Adrenal gland (tissue), 19 donors: ENCODE measurements at places on chromosomes 11 and 22. TPM values are rescaled to one million over a fixed set of nuclear protein-coding genes. Genes with fewer than 3 reads are reported as not detected.

GRCh38 chr11:112029460-112029859 lies 4.3 kb downstream of the DLAT start:
- H3K4me3 ChIP-seq, result no peak overlapping the region
- DNase-seq, result no peak
- no peaks in the 10 kb centered on the region for H3K36me3 ChIP-seq
- H3K27me3 ChIP-seq, result no peaks in the 10 kb centered on the region

DNA sequence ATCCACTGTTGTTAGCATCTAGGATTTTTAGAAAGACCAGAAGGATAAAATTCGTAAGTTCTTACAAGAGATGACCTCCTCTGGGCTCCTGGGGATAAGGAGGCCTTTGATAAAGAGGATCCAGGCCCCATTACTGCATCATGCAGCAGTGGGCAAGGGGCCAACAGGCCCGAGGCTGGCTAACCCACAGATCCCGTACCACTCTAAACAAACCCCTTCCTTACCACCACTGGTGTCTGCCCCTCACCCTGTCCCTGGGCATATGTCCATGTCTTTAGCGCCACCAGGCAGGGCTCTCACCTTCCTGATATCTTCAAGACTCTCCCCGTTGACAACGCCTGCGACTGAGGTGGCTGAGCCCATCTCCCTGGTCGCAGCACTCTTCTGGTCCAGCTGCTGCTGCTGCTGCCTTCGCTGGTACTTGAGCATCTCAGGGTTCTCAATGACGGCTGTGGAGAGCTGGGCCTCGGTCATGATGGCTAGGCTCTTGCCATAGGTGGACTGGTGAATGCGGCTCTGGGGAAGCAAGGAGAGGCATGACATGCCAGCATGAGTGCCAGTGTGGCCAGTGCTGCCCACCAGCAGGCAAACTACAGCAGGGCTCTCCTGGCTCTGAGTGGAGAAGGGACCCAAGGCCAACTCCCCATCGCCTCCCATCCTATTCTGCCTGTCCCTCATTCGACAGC lies 46.2 kb downstream of the HIRA start:
- H3K27me3 ChIP-seq, result no peaks in the 10 kb centered on the region
- no peaks in the 10 kb centered on the region for H3K4me1 ChIP-seq
- H3K36me3 ChIP-seq, result peaks cover 80% of the 10 kb centered on the region
- DNase-seq, result no peak
- H3K27ac ChIP-seq, result no peak overlapping the region
- no peak overlapping the region for H3K4me3 ChIP-seq

Gene GPHA2
- total RNA-seq, result not detected

Gene CDHR5
- total RNA-seq, result 1.1 TPM

DNA sequence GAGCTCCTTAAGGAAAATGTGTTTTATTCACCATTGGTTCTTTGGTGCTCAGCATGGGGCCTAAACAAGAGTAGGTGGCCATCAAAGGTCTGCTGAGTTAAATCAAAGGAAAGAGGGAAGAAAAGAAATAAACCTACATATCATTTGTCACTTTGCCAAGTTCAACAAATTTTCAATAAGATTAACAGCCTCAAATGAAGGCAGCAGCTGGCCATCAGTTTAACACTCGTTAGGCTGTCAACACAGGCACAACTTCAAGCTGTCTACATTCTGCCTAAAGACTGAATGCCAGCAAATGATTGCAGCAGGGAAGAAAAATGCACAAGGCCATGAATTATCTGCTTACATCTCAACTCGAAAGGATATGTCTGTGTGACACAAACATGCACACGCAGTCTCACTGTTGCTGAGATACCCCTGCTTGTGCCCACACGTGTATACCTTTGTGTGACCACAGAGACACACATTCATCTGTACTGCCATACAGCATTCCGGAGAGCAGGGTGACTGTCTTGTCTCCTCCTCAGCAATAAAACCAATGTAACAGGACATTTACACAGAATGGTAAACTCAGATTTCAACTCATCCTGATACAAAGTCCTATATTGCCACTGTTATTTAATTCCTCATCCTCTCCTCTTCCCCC lies 40.1 kb downstream of the TRIM66 start:
- H3K27ac ChIP-seq, result no peak overlapping the region
- no peak overlapping the region for H3K4me3 ChIP-seq
- H3K4me1 ChIP-seq, result no peaks in the 10 kb centered on the region
- no peak for DNase-seq
- no peaks in the 10 kb centered on the region for H3K36me3 ChIP-seq
- no peaks in the 10 kb centered on the region for H3K27me3 ChIP-seq

Gene KRTAP5-10
- not detected for total RNA-seq

- H3K4me1 ChIP-seq, result peaks cover 100% of the 10 kb centered on the region
- H3K36me3 ChIP-seq, result no peaks in the 10 kb centered on the region
- no peak for DNase-seq
- H3K27ac ChIP-seq, result peak overlapping the region; percentile 74
Measured at GRCh38 chr11:114078423-114078822, 18.9 kb downstream of the ZBTB16 start.

DNA sequence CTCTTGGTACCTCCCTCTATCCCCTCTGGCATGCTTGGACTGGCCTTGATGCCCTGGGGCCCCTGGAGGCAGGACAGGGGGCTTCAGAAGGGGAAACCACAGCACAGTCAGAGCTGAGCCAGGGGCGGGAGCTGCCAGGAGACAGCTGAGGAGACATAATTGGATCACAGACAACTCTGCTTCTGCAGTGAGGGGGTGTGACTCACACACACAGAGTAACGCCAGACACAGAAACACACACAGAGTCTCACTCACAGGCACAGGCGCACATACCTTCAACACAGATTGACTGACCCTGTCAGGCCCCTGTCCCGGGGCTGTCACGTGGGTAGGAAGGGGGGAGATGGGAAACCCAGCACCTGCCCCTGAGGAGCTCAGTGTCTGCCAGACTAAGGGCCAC lies 20.6 kb downstream of the STARD10 start:
- peaks cover 81% of the 10 kb centered on the region for H3K4me1 ChIP-seq
- H3K27me3 ChIP-seq, result no peaks in the 10 kb centered on the region
- no peaks in the 10 kb centered on the region for H3K36me3 ChIP-seq
- H3K4me3 ChIP-seq, result no peak overlapping the region

Gene MIAT
- total RNA-seq, result 1.3 TPM

- peak; percentile 58 for DNase-seq
- no peak overlapping the region for H3K27ac ChIP-seq
- no peak overlapping the region for H3K4me3 ChIP-seq
- no peaks in the 10 kb centered on the region for H3K36me3 ChIP-seq
Measured at GRCh38 chr22:46590334-46590733, 29.9 kb upstream of the GRAMD4 start.

Gene C11orf58
- total RNA-seq, result 297 TPM

- H3K27ac ChIP-seq, result no peak overlapping the region
- H3K27me3 ChIP-seq, result no peaks in the 10 kb centered on the region
- H3K4me1 ChIP-seq, result no peaks in the 10 kb centered on the region
- no peak for DNase-seq
- H3K4me3 ChIP-seq, result no peak overlapping the region
Measured at GRCh38 chr11:27949951-27950738, 157.8 kb downstream of the KIF18A start.

GRCh38 chr11:2693271-2694261 lies 6.2 kb downstream of the KCNQ1OT1 start:
- no peaks in the 10 kb centered on the region for H3K36me3 ChIP-seq
- H3K4me1 ChIP-seq, result peaks cover 76% of the 10 kb centered on the region
- H3K27me3 ChIP-seq, result no peaks in the 10 kb centered on the region
- no peak overlapping the region for H3K4me3 ChIP-seq
- H3K27ac ChIP-seq, result no peak overlapping the region

DNA sequence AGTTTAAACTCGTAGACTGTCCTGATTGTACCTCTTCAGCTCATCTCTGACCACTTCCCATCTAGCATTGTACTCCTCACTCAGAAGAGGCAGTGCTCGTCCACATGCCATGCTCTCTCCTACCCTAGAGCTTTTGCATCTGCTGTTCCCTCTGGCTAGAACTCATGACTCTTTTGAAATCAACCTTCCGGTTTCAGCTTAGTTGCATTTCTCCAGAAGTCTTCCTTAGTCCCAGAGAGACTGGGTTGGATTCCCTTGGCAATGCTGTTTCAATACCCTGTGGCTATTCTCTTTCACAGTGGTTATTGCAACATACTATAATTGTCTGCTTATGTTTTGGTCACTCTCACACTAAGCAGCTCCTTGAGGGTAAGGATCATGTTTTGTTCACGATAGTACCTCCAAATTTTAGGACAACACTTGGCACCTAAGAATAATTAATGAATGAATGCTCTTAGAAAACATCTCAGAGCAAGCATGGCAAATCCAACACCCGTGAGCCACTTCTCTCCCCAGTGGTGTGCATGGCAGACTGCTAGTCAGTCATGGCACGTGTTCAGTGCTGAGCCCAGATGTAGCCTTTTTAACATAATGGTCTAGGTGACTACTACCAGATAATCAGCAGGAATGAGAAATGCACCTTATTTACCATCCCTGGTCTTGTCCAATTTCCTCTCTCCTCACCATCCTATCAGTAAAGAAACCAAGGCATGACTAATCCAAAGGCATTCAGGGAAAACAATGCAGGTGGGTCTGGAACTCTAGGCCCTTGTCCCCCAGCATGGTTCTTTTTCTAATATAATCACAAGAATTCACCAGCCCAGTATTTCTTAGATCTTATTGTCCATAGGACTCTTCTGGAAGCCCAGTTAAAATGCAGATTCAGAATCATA lies 14.5 kb downstream of the SEPTIN3 start:
- no peak overlapping the region for H3K4me3 ChIP-seq
- H3K36me3 ChIP-seq, result no peaks in the 10 kb centered on the region
- H3K27ac ChIP-seq, result no peak overlapping the region
- no peak for DNase-seq
- H3K4me1 ChIP-seq, result no peaks in the 10 kb centered on the region
- H3K27me3 ChIP-seq, result no peaks in the 10 kb centered on the region

GRCh38 chr11:74354036-74354435 lies 42.6 kb upstream of the P4HA3 start:
- no peak overlapping the region for H3K27ac ChIP-seq
- no peaks in the 10 kb centered on the region for H3K27me3 ChIP-seq
- no peak overlapping the region for H3K4me3 ChIP-seq
- no peaks in the 10 kb centered on the region for H3K4me1 ChIP-seq
- no peaks in the 10 kb centered on the region for H3K36me3 ChIP-seq

Gene OR6A2
- total RNA-seq, result not detected

Gene OR51E1
- total RNA-seq, result not detected

Gene IGF2
- 140 TPM for total RNA-seq

DNA sequence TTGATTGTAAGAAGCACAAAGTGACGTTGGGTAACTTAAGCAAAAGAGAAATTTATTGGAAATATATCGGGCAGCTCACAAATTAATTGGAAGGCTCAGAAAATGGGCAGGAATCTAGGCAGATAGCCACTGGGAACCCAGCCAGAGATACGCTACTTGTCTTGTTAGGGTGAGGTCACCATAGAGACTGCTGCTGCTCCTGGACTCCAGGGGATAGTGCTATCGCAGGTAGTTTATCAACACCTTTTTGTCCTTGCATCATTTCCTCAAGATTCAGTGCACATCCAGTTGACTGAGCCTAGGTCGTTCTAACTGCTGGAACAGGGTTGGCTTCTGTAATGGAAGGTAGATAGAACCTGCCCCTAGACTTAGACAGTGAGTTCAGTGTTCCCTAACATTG lies 19.6 kb downstream of the AMOTL1 start:
- no peaks in the 10 kb centered on the region for H3K36me3 ChIP-seq
- H3K27ac ChIP-seq, result no peak overlapping the region
- H3K4me1 ChIP-seq, result no peaks in the 10 kb centered on the region
- no peak overlapping the region for H3K4me3 ChIP-seq
- H3K27me3 ChIP-seq, result no peaks in the 10 kb centered on the region

Gene THY1
- total RNA-seq, result 38.7 TPM

Gene TCIRG1
- total RNA-seq, result 257 TPM

Gene CHORDC1
- 28.1 TPM for total RNA-seq

DNA sequence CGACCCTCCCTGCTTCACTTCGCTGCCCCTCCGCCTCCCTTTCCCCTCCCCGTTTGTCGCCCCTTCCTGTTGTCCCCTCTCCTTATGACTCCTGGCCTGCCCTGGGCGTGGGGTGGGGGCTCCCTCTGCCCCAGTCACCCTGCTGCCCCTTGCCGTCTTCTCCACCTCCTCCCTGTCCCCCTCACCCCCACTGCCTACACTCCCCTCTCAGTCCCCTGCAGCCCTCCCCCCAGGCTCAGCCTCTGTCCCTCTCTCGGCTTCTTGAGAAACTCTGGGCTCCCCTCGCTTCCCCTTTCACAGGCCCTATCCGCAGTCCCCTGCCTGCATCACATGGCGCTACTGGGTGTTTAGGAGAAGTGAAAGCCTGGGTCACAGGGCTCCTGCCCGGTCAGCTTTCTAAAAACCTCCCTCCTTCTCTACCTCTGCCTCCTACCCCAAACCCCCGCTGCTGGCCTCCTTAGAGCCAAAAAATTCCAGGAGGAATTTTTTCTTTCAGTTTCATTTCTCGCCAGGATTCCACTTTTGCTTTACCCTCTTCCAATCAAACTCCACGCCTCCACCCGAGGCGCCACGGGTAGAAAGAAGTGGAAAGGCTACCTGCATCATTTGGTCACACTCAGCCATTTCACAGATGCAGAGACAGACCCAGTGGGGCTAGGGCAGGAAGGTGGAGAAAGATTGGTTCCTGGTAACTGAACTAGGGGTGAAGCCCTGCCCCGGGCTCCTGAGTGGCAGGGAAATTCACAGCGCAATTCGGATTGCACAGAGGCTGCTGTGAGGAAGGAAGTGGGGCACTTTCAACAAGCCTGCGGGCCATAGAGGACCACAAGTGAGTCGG lies at the start of gene SLC15A3:
SLC15A3 (minus strand) TSS at position 273 of the 838 bp plus-strand sequence. CDS start 625 bp downstream, outside the sequence.
- peak within 1 kb of the TSS; percentile 73 for H3K27ac ChIP-seq
- H3K4me3 ChIP-seq, result peak within 1 kb of the TSS; percentile 16
- H3K4me1 ChIP-seq, result no peaks in the 10 kb centered on the region
- H3K36me3 ChIP-seq, result no peaks in the 10 kb centered on the region
- peak; percentile 78 for DNase-seq
- peaks cover 4% of the 10 kb centered on the region for H3K27me3 ChIP-seq

DNA sequence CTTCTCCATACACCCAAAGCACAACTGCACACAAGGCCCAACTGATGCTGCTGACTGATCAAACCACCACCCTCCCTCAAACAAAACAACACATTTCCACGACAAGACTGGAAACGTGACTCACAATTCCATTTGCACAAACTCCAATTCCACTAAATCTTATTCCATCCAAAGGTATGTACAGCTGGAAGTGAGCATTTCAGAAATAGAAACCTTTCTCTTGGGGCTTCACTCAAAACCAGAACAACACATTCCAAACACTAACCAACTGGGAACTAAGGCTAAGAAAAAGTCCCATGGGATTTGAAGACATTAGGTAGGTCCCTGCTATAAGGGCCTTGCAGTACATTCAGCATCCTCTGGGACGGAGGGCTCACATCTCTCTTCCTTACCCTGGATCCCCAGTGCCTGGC lies 19.6 kb downstream of the MORC2 start:
- no peaks in the 10 kb centered on the region for H3K4me1 ChIP-seq
- H3K36me3 ChIP-seq, result no peaks in the 10 kb centered on the region
- no peak overlapping the region for H3K27ac ChIP-seq
- H3K4me3 ChIP-seq, result no peak overlapping the region
- no peak for DNase-seq
- no peaks in the 10 kb centered on the region for H3K27me3 ChIP-seq

- no peaks in the 10 kb centered on the region for H3K4me1 ChIP-seq
- no peak overlapping the region for H3K4me3 ChIP-seq
- H3K27me3 ChIP-seq, result no peaks in the 10 kb centered on the region
- DNase-seq, result no peak
- no peaks in the 10 kb centered on the region for H3K36me3 ChIP-seq
Measured at GRCh38 chr11:119688356-119688755, 40.6 kb downstream of the NECTIN1 start.
